Stimulated activated CD4-positive, alpha-beta T cell treated with anti-CD3 and anti-CD28 coated beads, Interleukin-2, amount 100 ng/mL, for 48 hours (primary cell): ENCODE measurements at places on chromosomes 7 and 10.

DNA sequence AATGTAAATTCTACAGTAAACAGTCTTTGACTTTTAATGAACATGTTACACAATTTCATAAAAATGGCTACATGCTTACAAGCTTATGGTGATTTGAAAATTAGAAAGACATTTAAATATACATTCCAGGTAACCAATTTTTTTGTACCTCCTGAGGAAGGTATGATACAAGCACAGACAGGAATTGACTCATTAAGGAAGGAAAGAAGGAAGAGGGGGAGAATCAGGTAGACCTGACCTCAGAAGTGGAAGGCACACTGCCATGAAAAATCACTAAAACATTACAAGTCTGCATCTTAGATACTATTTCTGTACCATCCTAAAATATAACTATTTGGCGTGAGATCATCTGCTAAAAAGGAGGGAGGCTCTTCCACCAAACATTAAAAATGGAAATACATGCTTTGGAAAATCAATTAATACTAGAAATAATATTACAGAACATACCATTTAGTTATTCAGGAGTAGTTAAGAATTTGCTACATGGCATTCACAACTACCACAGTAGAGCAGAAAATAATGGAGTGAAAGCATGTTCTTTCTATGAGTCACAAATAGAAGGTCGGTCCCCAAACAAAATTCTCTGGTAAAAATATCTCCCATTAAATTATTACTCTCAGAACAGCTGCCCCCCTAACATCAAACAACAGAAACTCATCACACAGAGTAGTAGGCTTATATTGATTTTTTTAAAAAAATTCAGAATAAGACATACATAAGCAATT lies 15.2 kb downstream of the RAB11FIP2 start:
- no peak for DNase-seq

DNA sequence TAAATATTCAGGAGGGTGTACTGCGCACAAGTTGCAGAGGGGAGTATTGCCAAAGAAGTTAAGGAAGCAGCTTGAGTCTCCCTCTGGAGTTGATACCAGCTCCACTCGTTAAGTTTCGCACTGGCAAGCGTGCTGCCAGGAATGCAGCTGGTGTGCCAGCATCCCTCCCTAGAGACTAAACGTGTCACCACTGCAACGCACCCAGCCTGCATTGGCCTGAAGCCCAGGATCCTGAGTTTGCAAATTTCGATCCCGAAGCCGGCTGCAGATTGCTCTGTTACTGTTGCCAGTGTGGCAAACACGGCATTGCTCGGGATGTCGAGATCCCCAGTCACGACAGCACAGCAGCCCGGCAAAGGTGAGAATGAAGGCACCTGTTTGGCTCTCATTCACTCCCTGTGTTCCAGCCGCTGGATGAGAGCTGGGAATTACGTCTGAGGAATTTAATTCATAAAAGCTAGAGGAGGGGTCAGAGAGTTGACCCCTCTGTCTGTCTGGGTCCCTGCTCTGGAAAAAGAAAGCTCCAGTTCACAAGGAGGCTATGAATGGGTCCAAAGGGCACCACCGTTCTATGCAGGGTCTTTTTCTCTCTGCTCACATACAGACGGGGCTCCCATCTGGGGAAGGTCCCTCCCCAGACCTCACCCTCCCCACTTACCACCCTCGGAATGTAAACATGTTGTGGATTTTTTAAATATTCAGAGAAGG lies 61.0 kb downstream of the NRP1 start:
- DNase-seq, result no peak

DNA sequence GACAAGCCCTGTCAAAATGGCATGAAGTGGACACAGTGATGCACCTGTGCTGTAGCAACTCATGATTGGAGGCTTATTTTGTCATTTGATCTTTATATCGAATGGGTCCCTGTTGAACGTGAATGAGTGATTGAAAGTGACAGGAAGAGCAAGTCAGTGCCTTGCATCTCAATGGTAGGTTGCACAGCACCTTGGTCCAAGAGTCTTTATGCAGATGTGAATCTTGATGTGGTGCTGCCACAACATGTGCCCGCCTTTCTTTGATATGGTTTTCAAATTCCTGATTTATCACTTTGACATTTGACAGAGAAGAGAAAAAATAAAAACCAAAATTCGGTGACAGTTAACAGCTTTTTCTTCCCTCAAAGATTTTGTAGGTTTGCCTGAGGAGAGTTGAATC lies 1182.4 kb downstream of the DNAJB9 start:
- DNase-seq, result no peak

- DNase-seq, result no peak
Measured at GRCh38 chr10:62819141-62819920, 3.2 kb upstream of the EGR2 start.

DNA sequence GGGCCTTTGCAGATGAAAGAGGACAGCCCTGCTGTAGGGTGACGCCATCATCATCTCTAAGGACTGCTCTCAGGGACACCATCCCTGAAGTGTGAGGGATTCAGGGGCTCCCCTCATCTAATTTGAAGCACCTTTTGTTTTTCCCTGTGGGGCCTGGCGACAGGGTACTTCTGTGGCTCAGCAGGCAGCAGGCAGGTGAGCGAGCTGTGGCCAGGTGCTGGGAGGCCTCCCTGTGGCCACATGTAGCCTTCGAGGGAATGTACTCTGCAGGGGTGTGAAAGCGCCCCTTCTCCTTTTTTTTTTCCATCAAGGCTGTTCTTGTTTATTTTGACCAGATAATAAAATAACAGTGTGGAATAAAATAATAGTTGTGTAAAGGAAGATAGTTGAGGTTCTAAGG lies 118.2 kb upstream of the DPP6 start:
- DNase-seq, result no peak

GRCh38 chr7:98105942-98106544 lies 619 bp upstream of the LMTK2 start:
- no peak for DNase-seq

GRCh38 chr7:66344166-66344565 lies 139.0 kb downstream of the TPST1 start:
- DNase-seq, result no peak

DNA sequence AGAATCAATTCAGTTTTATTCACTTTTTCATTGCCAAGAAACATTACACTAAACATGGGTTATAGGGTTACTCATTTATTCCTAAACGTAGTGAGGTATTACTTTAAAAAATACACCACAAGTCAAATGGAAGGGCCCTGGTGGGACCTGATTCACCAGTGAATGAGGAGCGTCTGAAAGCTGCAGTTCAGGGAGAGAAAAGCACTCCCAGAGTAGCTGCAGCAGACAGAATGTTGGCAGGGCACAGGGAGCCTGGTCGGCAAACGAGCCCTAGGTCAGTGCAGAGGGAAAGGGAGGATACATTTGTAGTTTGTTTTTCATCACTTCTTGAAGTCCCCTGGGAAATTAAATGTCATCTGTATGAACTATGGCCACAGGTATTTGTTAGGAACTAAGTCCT lies 361.7 kb upstream of the ETV1 start:
- no peak for DNase-seq

DNA sequence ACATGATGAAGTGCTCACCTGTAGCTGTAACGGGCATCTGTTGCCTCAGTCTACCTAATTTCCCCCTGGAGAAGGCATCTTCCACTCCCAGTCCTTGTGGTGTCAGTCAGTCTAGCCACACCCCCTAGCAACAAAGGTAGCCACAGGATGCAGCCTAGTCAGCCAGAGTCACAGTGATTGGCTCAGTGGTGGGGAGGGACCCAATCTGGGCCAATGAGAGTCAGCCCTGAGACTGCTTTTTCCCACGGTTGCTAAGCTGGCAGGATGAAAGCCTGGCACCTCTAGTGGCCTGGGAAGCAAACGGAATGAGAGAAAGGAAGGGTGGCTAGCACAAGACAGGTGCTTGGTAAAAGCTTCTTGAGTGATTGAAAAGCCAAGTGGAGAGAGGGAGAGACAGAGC lies 118.6 kb downstream of the SH3PXD2A start:
- no peak for DNase-seq

- DNase-seq, result no peak
Measured at GRCh38 chr10:129870961-129871621, 93.0 kb downstream of the EBF3 start.

GRCh38 chr10:45379891-45380540 lies 6.0 kb downstream of the ALOX5 start:
- no peak for DNase-seq

DNA sequence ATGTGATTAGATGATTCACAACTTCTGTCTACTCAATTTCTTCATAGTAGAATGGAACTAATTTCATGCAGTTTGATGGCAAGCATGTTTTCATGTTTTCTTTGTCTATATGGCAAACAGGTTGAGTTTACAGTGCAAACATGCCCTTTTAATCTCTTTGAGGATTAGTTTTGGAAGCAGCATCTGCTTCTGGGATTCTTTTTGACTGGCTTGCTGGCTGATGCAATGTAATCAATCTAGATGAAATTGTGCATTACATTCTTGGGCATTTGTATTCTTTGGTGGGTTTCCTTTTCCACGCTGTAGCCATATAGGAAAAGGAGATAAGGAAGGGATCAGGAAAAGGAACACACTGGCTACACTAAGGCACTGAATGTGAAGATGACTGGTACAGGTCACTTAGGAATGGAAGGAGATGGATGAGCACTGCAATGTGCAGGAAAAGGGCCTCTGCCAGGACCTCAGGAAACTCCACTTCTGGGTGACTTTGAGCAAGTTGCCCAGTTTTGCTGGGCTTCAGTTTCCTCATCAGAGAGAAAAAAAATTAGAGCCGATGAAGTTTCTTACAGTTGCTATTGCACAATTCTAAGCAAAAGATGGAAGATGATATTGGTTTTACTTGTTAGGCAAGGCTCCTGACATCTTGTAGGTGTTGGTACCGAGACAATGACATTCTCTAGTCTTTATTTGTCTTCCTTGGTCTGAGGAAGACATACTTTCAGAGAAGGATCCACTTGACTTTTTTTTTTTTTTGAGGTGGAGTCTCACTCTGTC lies 269.1 kb downstream of the SUGCT start:
- no peak for DNase-seq

DNA sequence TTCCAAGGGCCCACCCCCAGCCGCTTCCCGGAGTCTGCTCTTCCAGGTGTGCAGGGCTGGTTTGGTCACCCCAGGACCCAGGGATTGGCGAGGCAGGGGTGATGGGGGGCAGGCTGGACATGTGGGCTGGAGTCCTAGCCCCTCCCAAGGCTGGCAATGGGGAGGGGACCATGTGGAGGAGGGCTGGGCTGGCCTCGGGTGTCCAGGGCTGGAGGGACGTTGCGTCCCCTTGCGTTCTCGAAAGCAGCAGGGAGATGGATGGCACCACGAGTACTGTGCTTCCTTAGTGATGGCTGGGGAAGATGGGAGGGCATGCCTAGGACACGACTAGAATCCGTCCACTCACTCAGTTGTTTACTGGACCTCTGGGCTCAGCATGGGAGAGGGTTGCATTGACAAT lies 532.5 kb upstream of the FOXK1 start:
- no peak for DNase-seq

DNA sequence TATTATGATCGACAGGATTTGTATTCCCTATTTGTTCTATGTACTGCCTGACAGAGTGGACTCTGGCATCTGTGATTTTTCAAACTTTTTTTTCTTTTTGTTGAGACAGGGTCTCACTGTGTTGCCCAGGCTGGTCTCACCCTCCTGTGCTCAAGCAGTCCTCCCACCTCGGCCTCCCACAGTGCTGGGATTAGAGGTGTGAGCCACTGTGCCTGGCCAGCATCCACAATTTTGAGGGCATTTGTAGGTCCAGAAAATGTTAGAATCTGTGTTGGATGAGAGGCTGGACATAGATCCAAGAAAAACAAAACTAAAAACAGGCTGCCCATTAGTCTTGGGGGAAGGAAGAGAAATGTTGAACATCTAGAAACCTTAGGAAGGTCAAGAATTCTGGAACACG lies 34.3 kb downstream of the SGPL1 start:
- DNase-seq, result no peak

- no peak for DNase-seq
Measured at GRCh38 chr10:84314275-84314674, 14.1 kb upstream of the CCSER2 start.

- no peak for DNase-seq
Measured at GRCh38 chr10:49509771-49510303, 29.1 kb downstream of the ERCC6 start.

DNA sequence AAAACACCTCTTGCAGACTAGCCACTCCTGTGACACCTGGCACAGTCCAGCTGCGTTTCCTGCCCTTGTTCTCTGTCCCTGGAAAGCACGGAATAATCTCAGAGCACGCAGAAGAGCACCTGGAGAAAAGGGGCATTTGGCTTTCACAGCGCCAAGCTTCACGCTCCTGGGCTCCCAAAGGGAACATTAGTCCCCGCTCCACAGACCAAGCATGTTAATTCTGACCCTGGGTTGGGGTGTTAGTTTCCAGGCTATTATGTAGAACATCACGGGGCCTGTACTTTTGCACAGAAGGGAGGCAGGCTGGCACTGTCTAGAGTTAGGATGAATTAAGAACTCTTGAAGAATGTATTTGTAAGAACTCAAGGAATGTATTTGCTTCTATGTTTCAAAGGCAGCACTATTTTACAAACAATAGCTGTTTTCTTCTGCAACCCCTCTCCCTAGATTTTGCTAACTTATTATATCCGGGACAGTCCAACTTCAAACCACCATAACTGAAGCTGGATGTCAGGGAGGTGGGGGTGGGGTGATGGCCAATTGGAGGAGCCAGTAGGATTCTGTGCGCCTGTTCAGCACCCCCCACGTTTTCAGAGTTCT lies 62.2 kb upstream of the TRIM8 start:
- DNase-seq, result no peak

GRCh38 chr10:129743738-129744133 lies 220.3 kb downstream of the EBF3 start:
- DNase-seq, result no peak

- DNase-seq, result no peak
Measured at GRCh38 chr7:94056796-94057207, 52.6 kb upstream of the BET1 start.

DNA sequence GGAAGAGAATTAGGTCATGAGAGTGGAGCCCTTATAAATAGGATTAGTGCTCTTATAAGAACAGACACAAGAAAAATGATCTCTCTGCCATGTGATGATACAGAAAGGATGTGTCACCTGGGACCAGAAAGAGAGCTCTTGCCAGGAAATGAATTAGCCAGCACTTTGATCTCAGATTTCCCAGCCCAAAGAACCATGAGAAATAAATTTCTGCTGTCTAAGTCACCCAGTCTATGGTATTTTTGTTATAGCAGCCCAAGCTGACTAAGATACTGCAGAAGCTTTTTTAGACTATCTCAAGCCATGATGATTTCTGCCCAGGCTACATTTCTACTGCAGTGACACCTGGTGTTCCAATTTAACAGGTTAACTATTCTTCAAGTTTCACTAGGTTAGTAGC lies 84.8 kb downstream of the RSU1 start:
- DNase-seq, result no peak
